ENCODE measurements at places on chromosomes 6 and 20. TPM values are rescaled to one million over a fixed set of nuclear protein-coding genes. Genes with fewer than 3 reads are reported as not detected.

CAGE1 gene
- not detected for total RNA-seq

GRCh38 chr6:20978151-20978614, 443.9 kb downstream of the CDKAL1 start:
- DNase-seq, result no peak

KIAA1755 gene
- 7.1 TPM for total RNA-seq

- no peak for DNase-seq
Observed at GRCh38 chr6:5031150-5031549, 27.3 kb upstream of the RPP40 start.

- no peak for DNase-seq
Observed at GRCh38 chr6:33373960-33374910, 17.4 kb upstream of the KIFC1 start.

DNA sequence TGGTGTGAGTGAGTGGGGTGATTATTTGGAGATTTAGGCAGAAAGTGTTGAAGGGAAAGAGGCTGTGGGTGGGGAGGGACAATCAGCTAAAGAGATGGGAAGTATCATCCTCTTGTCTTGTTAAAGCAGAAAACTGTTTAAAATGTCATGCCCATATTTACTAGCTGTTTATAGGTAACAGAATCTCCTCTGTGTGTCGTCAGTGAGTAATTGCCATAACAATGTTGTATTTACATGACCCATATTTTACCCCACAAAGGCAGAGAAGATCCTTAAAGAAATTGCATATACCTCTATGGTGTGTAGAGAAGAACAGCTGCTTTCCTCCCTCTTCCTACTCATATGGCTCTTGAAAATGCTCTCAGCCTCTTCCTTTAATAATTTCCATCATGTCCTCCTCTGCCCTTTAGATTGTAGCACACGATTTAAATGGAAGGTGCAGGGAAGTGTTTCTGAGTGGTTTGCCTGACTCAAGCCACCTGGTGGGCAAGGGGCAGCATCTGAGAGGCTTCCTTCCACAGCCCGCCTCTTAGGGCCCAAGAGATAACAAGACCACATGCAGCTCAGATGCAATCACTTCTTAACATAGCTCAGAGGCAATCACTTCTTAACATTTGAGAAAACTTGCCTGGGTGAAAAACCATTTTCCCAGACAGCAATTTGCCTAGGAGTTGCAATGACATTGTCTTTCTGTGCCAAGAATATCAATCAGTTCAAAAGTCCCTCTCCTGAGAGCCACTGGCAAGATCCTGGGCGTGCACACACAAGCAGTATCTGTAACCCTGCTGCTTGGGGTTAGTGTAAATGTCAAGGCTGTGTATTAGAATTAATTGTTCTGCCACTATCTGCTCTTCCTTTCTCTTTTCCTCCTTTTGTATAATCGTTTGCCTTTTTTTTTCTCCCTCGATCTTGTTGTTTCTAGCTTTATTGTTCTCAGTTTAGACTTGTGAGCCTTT, 44.1 kb upstream of the EDN1 start:
- DNase-seq, result no peak

SIGLEC1 gene
- total RNA-seq, result 8.2 TPM

DNA sequence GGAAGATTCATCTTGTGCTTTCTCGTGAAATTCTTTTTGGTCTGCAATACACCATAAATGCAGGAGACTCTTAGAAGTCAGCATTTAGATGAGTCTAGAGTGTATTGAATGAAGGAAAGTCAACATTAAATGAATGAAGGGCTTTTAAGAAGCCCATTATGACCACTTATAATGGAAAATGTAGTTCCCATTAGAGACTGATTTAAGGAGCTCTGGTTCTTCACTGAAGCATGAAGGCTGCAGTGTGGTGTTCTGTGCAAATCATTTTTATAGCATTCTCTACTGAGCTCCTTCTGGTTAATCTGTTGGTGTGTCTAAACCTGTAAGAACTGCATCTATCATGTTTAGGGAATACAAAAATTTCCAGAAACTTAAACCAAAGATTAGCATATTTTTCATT, 19.7 kb downstream of the NCOA7 start:
- no peak for DNase-seq

- no peak for DNase-seq
Observed at GRCh38 chr6:31878222-31878621, 575 bp downstream of the SLC44A4 start.

DNA sequence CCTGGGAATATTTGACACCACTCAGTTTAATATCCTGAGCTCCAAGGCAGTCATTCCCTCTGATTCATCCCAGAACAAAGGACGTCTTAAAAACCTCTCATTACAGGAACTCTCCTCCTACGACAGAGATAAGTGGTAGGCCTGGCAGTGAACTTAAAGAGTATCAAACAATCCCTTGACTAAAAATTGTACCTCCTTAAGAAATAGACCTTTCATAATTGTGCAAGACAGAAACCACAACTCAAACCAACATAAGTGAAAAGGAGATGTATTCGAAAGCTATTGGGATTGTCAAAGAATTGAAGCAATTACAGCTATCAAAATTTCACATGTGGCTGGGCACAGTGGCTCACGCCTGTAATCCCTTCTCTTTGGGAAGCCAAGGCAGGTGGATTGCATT, 19.1 kb upstream of the BNIP5 start:
- DNase-seq, result no peak

ZFP64 gene
- 16.8 TPM for total RNA-seq

DNA sequence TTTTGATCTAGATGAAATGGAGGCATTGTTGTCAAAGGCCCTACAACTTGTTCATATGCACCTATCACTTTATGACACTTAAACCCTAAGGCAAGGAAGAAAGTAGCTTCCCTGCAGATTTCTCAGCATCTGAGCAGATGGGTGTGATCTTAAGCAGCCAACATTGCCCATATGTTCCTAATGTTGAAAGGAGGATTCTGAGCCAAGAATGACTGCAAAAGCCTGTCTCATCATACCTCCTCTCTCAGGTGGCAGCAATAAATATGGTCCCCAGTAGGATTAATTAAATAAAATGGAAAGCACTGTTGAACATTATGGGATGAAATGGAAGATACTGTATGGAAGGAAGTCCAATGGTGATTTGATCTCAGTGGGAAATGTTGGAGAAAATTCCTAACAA, 538.1 kb upstream of the MAN1A1 start:
- DNase-seq, result no peak

BTNL2 gene
- not detected for total RNA-seq

DNA sequence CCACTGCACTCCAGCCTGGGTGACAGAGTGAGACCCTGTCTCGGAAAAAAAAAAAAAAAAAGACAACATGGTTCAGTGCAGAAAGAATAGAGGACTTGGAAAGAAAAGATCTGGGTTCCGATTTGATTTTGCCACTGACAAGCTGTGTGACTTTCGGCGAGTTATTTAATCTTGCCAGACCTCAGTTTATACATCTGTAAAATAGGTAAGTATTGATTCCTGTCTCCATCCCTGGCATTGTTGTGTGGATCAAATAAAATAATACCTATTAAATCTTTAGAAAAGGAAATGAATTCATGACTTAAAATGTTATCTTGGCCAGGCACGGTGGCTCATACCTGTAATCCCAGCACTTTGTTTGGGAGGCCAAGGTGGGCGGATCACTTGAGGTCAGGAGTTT, 7.0 kb downstream of the ITCH start:
- DNase-seq, result no peak

DNA sequence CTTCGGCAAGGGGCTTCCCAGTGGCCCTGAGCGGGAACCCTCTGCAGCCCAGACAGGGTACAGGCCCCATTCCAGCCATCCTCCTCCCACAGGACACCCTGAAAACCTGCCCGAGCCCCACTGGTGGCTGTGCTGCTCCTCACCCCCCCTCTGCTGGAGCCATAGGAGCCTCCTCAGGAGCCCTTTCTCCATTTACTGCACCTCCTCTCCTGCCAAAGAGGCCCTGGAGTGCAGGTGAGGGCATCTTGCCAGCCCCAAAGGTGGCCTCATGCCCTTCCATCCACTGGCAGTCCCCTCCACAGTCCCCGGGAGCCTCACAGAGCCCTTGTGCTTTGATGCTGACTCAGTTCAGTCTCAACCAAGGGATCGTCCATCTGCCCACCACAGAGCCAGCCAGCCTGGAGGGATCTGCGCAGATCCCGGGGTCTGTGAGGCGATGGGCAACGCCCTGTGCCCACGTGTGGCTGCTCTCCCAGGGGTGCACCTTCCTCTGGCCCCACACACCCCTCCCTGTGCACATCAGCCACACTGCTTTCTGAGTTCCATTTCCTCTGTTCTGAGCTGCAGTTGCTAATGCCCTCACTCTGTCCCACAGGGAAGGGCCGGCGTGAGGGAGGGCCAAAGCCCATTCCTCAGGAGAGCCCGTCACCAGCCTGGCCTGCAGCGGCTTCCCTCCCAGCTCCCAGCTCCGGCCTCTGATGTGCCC, 228.5 kb downstream of the DLL1 start:
- no peak for DNase-seq

DNA sequence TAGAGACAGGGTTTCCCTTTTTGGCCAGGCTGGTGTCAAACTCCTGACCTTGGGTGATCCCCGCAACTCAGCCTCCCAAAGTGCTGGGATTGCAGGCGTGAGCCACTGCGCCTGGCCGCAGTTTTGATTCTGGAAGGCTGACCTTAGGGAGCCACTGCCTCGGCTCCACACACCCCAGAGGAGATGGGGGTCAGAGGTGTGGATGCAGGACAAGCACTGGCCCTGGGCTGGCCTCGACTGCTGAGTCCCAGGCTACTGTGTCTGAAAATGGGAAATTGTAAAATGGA, 1.5 kb downstream of the ZBP1 start:
- DNase-seq, result no peak

DNA sequence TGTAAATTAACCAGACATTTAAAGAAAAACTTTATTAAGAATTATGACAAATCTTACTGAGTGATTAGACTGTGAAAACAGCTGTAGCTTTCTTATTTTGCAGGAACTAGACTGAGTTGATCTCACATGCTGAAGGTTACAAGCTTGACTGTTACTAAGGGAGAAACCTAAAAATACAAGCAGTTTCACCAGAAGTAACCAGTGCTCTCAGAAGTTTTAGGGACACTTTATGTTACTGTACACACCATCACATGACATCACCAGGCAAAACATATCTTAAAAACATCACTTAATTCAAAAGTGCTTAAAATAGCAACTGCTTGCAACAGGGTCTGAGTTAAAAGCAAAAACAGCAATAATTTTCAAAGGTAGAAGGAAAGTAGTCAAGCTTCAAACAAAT, 5.4 kb downstream of the FBXO30 start:
- DNase-seq, result no peak

DNA sequence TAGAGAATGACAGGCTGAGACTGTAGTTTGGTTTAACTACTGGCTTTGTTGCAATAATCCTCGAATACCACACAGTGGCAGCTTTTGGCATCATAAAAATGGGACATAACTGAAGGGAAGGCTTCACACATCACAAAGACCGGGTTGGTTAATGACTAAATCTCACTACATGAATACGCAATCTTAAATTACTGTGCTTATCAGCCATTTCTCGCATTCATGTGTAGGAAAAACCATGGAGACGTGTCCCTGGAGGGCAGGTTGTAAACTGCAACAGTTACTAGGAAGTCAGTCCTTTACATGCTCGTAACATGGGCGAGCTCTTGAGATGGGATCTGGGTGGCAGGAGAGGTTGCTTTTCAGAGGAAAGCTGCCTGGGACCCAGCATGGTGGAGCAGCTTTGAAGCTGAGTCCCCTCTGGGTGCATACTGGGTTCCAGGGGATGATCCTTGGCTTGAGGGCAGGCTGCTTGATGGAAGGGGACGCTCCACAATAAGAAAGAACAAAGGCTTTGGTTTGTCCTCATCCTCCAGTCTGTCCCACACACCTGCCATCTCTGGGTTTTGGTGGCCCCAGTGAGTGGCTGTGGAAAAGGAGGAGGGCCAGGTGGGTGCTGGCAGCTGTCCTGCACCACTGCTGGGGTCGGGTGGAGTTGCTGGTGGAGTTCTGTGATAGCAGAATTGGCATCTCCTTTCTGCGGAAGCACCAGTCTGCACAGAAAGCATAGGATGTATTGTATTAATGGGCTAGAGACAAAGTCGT, 2.1 kb downstream of the RPS21 start:
- DNase-seq, result no peak

DNA sequence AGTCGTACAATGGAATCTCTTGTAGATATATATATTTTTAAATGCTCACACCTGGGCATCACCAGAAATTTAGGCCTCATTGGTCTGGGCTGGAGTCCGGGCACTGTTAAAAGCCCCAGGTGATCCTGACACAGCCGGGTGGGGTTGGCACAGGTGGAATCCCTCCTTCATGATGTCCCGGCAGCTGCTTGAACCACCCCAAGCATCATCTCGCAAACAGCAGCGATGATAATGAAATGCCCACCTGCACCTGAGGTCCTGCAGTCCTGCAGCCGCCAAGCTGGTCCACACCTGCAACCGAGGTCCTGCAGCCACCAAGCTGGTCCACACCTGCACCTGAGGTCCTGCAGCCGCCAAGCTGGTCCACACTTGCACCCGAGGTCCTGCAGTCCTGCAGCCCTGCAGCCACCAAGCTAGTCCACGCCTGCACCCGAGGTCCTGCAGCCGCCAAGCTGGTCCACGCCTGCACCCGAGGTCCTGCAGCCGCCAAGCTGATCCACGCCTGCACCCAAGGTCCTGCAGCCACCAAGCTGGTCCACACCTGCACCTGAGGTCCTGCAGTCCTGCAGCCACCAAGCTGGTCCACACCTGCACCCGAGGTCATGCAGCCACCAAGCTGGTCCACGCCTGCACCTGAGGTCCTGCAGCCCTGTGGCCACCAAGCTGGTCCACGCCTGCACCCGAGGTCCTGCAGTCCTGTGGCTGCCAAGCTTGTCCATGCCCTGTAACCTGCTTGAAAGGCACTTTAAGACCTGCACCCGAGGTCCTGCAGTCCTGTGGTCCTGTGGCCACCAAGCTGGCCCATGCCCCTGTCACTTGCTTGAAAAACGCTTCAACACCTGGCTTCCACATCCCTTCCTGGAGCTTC, 261.2 kb downstream of the DLL1 start:
- DNase-seq, result no peak

DNA sequence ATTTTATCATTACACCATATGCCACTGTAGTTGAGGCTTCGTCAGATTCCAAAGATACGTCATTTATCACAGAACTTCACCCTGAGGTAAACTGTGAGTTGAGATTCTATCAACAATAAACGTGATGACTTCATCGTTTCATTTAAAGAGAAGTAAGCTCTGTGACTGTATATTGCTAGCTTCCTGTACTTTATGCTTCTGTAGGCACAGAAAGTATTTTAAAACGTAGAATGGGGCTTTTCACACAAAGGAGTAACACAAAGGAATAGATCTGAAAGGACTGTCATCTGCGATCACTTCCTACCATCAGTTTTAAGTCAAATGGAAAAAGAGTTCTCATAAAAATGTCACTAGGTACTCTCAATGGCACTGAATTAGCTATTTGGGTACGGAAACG, 234.4 kb upstream of the MCHR2 start:
- no peak for DNase-seq

DNA sequence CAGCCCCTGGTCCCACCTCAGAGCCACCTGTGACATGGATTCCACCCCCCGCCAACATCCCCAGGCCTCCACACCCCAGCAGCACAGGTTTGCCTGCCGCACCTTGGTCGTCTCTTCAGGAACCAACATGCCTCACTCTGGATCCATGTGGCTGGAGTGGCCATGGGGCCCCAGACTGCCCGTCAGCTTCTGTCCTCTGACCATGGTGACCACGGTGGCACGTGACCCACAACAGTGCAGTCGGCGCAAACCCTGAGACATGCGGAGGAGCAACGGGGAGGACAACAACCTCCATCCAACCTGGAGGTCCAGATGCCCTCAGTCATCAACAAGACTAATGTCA, 85.6 kb downstream of the ANKRD60 start:
- no peak for DNase-seq

PTK6 gene
- 11.0 TPM for total RNA-seq

GRCh38 chr6:7721649-7722048, 4.2 kb upstream of the BMP6 start:
- no peak for DNase-seq

Measured in mucosa of gallbladder (tissue), 1 donor.